ENCODE measurements at places on chromosomes 3 and 15.

GRCh38 chr3:31978553-31978952 lies 2.5 kb downstream of the OSBPL10 start:
- DNase-seq: no peak

DNA sequence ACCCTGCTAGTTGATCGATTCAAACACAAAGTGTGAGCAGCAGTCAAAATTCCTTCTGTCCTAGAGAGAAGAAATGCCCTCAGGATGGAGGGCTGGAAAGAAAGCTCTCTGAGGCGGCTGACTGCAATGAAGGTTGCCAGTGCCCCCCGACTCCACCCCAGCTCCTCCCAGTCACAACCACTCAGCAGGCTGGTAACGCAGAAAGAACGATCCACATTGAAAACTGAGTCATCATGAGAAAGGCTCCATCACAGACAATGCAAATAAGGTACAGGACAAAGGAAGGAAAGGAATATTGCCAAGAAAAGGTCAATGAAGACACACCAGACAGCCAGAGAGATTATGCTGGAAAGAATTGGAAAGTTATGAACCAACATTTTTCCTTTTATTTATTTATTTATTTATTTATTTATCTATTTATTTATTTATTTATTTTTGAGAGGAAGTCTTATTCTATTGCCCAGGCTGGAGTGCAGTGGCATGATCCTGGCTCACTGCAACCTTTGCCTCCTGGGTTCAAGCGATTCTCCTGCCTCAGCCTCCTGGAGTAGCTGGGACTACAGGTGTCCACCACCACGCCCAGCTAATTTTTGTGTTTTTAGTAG lies 17.4 kb upstream of the VGLL4 start:
- DNase-seq: no peak

DNA sequence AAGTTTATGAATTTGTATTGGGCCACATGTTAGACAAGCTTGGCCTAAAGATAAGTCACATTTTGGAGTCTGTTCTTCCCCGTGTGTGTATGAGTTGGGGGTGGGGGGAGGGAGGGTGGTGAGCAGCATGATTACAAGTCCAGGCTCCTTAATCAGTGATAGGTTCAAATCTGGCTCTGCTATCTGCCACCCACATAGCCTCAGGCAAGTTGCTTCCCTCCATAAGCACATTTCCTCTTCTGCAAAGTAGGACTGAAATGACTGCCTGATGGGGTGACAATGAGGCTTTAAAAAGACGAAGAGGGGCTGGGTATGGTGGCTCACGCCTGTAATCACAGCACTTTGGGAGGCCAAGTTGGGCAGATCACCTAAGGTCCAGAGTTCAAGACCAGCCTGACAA lies 1.1 kb upstream of the SPATA12 start:
- no peak for DNase-seq

- no peak for DNase-seq
These were observed 26.7 kb downstream of the SSUH2 start for GRCh38 chr3:8617921-8618320.

- no peak for DNase-seq
These were observed 27.7 kb downstream of the AQR start for GRCh38 chr15:34941831-34942230.

DNA sequence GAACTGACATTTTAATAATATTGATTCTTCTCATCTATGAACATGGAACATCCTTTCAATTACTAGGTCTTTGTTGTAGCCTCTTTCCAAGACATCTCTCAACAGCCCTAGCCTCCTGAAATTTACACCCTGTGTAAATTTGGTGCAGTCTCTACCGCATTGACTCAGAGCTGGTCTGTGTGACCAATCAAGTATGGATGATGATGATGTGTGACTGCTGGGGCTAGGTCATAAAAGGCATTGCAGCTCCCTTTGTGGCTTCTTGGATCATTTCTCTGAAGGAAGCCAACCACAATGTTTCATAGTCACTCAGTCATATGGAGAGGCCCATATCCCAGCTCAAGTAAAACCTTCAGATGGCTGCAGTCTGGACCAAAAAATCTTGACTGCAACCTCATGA lies 62.1 kb upstream of the FAM3D start:
- DNase-seq: no peak
